ENCODE measurements at places on chromosomes 5 and 9.
A peak's percentile ranks its signal among the peaks of the same experiment; 100 is the strongest.

GRCh38 chr9:127285965-127286364 lies 21.4 kb downstream of the GARNL3 start:
- DNase-seq: no peak

- no peak for DNase-seq
Measured at GRCh38 chr9:88645879-88646199, 110.9 kb downstream of the NXNL2 start.

- DNase-seq: no peak
Measured at GRCh38 chr5:180176191-180176590, 32.8 kb downstream of the RASGEF1C start.

DNA sequence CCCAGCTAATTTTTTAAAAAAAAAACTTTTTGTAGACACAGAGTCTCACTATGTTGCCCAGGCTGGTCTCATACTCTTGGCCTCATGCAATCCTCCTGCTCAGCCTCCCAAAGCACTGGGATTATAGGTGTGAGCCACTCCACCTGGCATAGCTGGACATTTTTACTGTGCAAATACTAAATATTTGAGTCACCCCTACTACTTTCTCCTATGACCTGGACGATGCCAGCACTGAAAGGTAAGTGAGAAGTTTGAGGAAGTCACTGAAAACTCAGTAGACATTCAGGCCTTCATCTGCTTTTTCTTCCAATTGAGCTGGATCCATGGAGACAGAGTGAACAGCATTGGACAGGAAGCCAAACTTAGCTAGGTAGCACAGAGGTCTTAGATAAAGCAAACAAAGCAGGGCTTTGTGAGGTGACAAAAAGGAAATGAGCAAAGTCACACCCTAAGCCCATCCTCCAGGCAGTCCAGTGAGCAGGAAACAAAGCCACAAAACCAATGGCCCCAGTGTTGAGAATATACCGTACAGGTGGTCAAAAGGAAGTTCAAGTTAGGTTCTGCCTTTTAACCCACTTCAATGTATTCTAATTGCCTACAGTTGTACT lies 192.6 kb upstream of the RASA1 start:
- no peak for DNase-seq

GRCh38 chr5:37133939-37134338 lies 115.2 kb downstream of the CPLANE1 start:
- DNase-seq: no peak

DNA sequence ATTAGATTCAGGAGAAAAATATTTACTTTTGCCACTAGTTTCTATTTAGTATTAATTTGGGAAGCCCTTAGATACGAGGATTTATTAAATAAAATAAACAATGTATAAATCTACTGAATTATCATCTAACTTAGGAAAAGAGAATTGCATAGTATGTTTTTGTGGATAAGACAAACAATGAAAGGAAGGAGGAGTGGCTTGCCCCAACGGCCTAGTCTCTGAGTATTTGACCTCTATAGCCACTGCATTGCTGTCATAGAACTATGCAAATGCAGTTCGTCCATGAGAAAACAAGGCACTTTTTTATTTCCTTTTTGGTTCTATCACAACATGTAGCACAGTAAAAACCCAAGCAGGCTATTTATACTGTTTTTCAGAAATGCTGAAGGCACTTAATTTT lies 321.2 kb upstream of the CCNH start:
- DNase-seq: no peak

GRCh38 chr5:14054965-14055963 lies 87.9 kb upstream of the TRIO start:
- DNase-seq: no peak

DNA sequence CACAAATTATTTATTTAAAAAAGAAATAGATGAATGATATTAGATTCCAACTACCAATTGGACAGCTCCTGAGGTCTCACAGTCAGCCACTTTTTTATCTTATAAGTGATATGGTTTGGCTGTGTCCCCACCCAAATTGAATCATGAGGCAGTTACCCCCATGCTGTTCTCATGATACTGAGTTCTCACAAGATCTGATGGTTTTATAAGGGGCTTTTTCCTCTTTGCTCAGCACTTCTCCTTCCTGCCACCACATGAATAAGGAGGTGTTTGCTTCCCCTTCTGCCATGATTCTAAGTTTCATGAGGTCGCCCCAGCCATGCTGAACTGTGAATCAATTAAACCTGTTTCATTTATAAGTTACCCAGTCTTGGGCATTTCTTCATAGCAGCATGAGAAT lies 12.9 kb downstream of the NLN start:
- no peak for DNase-seq

- no peak for DNase-seq
Measured at GRCh38 chr9:37038302-37038942, 4.4 kb upstream of the PAX5 start.

GRCh38 chr5:173523388-173523787 lies 93.1 kb downstream of the BOD1 start:
- no peak for DNase-seq

DNA sequence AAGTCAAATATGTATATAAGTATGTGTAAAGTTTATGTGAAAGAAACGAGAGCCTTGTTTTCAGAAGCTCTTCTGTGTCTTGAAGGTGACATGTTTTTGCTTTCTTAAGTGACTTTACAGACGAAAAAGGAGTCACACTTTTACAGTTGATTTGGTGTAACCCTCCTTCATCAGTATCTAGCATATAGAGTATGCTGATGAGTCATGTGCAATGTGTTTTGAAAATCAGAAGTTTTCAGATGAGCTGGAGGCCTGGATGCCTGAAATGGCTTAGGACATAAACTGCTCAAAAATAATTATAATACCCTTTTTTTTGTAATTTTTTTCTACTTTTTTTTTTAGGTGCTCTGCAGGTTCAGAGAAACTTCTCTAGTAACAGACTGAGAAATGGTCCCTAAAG lies 209.5 kb downstream of the CD180 start:
- no peak for DNase-seq

GRCh38 chr9:109272045-109272444 lies 48.8 kb downstream of the EPB41L4B start:
- no peak for DNase-seq

DNA sequence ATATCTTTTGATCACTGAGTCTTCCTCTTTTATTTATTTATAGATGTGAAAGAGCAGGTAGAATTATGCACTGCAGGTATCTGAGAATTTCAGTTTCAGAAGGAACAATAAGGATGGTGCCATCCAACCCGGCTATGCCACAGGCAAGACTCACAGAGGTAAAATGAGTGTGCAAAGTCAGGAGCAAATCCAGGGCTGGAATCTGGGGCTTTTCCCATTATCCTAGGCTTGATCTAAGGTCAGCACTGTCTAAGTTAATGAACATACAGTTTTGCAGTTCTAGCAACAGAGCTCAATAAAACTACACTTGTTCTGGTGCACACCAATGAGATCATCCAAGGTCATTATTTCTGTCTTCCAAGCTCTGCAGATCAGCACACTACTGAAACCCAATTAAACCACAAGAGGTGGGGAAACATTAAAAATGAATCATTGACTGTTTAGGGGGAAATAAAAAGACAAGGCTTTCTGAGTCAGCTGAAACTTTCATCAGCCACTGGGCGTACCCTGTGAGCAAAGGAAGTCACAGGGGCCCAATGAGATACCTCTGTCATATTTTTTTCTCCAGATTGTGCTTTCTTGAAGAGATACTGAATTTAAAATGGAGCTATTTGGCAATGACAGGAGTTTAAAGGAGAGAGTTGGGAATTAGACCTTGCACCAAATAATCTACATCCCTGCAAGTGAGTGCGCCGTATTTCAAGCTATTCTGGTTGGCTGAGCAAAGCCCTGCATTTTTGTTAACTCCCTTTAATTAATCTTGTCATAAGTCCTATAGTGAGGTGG lies 662.2 kb upstream of the ZNF608 start:
- no peak for DNase-seq

DNA sequence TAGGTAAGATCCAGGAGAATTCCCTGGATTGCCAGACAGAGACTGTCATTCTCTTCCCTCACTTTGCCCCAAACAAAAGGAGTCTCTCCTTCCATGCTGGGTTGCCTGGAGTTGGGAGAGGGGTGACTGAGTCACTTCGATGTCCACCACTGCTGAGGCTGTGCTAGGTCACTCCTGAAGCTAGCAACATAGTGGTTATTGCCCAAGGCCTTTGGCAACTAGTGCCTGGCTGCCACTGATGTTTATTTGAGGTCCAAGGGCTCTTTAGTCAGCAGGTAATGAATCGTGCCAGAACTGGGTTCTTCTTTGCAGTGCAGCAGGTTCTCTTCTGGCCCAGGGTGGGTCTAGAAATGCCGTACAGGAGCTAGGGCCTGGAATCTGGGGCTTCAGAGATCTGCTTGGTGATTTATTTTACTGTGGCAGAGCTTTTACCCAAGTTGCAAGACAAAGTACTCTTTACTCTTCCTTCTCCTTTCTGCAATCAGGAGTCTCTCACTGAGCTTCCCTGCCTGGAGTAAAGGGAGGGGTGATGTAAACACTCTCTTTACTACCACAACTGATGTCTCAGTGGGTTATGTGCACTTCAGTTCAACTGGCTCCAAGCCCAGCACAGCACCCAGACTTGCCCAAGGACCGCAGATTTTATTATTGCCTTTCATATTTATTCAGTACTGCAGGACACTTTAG lies 155.7 kb upstream of the SH3GL2 start:
- no peak for DNase-seq

GRCh38 chr5:54037205-54037604 lies 273.2 kb downstream of the ARL15 start:
- no peak for DNase-seq

GRCh38 chr9:77731930-77732329 lies 83.8 kb upstream of the GNA14 start:
- no peak for DNase-seq

DNA sequence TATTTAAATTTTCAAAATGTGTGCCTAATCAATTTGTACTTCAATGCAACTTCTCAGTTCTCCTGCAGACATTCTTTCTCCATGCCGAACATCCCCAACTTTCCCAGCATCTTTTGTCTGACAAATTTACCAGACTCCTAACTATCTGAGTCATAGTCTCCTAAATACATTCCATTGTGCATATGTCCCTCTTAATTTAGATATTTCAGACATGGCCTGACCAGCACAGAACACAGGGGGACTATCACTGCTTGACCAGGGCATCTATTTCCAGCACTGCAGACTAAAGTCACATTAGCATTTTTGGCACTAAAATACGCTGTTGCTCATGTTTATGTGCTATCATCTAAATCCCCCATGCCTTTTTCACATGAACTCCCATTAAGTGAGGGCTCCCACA lies 71.9 kb downstream of the ITGA1 start:
- no peak for DNase-seq

- DNase-seq: no peak
Measured at GRCh38 chr9:126173929-126174328, 152.7 kb upstream of the MVB12B start.

DNA sequence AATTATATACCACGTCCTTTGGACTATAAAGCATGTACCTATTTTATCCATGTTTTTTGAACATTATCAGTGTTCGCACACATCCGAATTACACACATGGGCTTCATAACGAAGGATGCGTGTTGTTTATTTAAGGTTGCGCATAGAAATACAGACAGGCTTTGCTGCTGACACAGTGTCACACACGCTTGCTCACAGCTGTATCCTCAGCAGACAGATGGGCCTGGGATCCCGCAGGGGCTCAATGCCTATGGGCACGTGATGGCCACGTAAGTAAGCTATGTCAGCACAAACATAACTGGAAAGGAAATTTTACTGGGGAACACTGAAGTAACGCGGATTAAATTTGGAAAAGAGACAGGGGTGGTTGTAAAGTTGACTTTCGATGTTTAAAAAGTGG lies 76.6 kb downstream of the OTULIN start:
- DNase-seq: no peak

DNA sequence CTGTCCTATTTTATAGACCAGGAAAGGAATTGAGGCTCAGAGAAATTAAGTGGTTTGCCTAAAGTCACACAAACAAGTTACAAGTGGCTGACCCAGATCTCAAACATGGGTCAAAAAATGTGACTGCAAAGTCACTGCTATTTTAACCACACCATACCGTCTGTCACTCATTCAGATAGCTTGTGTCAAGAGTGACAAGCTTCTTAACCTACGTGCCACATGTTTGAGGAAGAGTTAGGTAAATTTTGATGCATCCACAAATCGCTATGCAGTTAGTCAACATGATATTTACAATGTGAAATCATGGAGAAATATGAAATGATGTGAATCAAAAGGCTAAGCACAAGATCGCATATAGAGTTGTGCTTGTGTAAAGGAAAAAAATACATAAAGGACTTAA lies 22.7 kb upstream of the GNE start:
- no peak for DNase-seq

GRCh38 chr5:2284678-2285077 lies 402.0 kb upstream of the IRX4 start:
- DNase-seq: no peak

DNA sequence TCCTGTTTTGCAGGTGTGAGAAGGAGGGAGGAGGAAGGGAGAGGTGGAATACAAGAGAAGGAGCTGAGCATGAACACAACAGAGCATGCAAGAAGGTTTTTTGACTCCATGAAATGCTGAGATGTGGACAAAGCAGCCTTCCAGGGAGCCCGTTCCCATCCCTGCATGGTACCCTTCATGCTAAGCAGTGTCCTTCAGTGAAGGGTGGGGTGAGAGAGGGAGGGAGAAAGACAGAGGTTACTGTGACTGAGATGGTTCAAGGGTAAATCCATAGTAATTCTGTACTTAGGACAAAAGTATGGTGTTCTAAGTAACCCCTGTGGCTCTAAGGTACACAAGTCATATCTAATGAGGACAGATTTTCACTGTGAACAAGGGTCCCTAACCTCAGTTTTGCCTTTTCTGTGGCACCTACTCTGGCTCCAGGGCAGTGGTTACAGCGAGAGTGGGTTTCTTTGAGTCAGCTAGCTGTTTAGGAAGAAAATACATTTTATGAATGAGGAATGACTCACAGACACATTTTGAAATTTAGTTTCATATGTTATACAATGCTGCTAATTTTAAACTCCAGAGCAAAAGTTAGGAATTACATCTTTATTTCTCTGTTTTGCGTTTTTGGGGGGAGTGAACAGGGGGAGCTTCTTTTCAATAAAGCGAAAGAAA lies 184.9 kb upstream of the SLC12A2 start:
- no peak for DNase-seq

- DNase-seq: no peak
Measured at GRCh38 chr9:107242073-107243030, 40.7 kb upstream of the RAD23B start.

DNA sequence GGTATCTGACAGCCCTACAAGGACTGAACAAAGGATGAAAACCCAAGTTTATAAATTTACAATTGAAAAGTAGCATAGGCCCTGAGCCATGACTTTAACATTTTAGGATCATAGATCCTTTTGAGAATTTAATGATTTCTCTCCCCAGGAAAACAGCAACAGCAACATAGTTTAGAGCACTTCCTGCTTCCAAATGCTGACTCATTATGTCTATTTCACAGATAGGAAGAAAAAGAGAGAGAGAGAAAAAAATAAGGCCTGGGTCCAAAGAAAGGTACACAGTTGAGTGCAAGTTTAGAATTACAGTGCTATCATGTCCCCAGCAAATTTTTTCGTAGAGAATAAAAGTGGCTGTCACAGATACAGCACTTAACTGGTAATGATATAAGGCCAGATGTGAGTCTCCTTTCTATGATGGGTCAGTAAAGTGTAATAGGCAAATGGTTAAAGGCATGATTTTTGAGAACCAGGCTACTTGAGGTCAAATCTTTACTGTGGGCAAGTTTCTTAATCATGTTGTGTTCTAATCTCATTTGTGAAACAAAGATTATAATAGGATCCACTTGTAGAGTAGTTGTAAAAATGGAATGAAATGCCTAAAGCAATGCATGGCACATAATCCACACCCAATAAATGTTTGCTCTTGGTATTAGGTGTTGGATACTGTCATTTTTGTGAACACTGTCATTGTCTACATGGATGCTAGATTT lies 12.3 kb upstream of the PPP2R2B start:
- peak; percentile 34 for DNase-seq
